Activated naive CD4-positive, alpha-beta T cell treated with anti-CD3 and anti-CD28 coated beads for 36 hours (primary cell): ENCODE measurements at places on chromosomes 11 and 22.

DNA sequence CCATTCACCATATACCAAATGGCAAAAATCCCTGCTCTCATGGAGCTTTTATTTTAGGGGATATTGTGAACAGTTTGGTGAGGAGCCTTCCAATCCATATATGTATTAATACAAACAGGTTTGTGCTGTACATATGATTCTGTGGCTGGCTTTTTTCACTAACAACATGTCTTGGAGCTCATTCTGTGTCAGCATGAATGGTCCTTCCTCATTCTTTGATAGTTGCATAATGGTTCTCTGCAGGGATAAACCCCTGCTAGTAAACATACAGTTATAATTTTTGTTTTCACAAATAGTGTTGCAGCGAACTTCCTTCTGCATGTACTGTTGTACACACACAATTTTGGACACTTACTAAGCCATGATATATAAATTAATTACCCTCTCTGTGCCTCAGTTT is 8.3 kb downstream of the PRR5L start:
- no peak for DNase-seq

DNA sequence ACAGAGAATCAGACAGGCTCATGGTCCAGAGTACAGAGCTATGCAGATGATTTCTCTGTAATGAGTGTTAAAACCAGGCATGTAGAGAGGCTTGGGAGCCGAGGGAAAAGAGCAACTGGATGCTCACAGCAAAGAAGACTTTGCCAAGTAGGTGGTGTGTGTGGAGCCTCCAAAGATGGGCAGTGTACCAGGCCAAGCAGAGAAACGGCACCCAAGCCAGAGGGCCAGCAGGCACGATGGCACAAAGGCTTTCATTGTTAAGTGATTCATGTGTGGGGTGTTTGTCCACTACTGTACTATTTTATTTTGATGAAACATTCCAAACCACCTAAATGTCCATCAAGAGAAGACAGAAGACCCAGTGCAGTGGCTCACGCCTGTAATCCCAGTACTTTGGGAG is 11.1 kb downstream of the RANGAP1 start:
- DNase-seq, result no peak

DNA sequence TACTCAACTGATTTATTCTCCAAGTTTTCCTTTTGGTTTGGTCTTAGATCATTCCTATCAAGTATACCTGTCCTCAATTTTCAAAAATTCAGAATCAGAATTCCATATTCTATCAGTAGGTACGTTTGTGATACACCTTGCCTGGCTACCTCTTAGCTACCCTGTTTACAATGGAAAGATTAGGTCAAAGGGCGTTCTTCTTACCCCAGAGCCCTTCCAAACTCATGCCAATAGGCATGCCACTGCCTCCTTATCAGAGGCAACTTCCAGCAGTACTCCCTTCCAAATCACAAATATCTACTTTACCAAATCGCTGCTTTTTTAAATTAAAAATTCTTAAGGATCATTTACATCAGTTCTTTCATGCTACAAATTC is 1.0 kb downstream of the PATL1 start:
- DNase-seq, result no peak

DNA sequence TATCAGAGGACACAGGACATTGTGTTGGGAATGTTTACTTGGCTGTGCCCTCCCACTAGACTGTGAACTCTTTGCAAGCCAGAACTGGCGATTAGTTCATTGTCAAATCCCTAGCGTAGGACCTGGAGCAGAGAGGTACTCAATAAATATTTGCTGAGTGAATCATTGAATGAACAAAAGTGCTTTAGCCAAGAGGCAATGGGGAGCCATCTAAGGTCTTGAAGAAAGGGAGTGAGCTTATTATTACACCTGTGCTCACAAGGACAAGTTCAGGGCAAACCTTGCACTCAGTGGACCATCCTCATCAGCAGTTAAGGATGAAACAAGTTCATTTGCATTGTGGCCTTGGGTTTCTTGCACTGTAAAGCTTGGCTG is 1.1 kb upstream of the RASSF10 start:
- no peak for DNase-seq

DNA sequence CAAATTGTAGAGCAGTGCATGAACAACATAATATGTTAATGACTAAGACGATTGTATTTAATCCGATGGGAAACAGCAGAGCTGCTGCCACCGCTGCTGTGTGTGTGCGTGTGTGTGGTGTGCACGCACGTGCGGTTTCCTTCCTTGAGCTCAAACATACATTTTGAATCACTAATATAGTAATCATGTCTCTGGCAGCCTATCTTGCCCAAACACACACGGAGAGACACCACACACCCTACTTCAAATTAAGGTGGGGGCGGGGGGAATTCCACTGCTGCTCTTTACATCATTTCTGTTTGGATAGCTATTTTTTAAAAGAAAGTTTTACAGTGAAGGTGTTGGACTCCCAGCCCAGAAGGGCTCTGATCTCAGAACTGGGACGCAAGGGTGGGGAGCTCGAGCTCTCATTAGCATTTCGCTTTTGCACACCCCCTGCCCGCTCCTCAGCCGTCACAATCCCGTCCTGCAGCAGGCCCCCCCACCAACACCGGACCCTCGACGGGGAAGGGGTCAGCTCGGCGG is 651 bp upstream of the FAM83F start:
- peak; percentile 81 for DNase-seq

DNA sequence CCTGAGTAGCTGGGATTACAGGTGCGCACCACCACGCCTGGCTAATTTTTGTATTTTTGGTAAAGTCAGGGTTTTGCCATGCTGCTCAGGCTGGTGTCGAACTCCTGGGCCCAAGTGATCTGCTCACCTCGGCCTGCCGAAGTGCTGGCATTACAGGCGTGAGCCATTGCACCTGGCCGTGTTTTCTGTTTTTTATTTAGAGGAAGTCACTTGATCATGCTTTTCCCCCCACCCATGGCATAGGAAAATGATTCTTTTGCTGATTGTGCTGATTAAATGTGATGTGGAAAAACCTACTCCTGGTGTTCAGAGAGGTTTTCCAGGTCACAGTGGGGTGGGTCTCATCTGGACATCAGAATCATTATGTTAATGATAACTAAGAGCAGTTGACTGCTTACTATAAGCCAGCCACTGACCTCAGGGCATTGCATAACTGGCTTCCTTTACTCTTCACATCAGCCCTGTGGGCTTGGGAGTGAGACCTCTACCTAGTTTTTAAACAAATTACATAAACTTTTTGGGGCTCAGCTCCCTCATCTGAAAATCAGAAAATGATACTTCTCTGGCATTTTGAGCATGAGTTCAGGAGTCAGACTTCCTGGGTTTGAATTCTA is 71.0 kb downstream of the PTPRJ start:
- DNase-seq, result no peak

GRCh38 chr11:65862941-65863888 is 3.0 kb downstream of the MUS81 start:
- peak; percentile 3 for DNase-seq

DNA sequence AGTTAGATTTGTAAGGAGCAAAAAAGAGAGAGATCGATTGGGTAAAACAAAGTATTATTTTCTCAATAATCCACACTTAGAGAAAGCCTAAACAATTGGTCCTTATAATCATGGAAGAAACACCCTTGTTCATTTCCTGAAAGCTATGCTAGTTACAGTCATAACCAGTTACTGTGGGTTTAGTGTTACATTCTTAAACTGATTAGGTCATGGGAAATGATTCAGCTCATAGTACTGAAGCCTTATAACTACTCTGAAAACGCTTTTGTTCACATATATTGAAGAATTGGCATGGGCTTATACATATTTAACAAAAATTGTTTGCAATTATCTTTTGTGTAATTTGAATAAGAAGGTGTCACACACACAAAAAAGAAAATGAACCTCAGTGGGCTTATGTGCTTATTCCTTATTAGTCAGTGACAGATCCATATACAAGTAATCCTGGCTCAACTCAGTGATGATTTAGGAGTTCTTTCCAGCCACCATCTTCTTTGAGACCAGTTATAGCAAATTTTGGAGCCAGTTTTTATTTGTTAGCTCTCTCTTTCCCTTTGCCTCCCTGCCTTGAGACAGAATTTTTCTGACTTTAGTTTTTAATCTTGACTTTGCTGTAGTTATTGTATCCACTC is 198.5 kb upstream of the CTSC start:
- no peak for DNase-seq

DNA sequence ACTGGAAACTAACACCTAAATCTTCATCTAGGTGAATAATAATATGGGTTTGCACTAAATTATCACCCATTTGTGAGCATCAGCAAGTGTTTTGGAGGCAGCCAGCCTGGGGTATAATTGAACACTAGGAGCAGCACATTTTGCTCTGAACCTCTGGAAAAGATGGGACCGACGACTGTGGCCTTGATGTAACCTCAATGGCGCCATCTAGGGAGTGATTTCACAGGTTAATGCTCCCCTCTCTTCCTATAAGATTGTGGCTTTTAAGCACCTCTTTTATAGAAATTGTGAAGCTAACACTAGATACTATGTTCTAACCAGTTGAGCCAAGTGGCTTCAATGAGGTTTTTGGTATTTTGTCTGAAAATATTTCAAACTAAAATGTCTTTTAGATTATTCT is 203.7 kb downstream of the NELL1 start:
- DNase-seq, result peak; percentile 23
